ENCODE measurements at places on chromosomes 5 and 9.

DNA sequence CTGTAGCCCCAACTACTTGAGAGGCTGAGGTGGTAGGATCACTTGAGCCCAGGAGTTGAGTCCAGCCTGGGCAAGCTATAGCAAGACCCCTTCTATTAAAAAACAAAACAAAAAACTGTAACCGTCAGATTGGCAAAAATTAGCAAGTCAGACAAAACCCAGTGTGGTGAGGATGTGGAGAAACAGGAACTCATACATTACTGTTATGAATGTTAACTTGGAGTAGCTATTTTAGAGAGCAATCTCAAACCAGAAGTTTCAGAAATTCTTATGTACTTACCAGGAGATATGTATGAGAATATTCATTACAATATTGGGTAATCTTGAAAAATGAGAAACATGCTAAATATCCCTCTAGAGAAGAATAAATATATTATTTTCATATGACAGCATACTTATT lies 120.3 kb downstream of the INVS start:
- no peak for DNase-seq

DNA sequence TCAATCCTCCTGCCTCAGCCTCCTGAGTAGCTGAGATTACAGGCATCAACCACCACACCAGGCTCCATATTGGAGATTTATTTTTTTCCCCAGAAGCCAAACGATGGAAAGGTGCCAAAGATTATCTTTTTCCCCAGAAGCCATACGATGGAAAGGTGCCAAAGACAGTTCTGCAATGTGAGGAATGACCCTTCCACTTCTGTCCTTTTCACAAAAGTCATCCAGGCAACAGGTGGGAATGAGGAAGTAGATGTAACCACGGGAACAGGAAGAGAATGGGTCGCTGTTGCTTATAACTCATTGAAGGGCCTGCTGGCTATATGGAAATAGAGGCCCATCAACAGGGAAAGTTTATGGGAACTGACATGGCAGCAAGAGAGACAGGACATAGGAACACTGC lies 233.7 kb upstream of the MSX2 start:
- no peak for DNase-seq

- DNase-seq, result no peak
Observed at GRCh38 chr9:28866951-28867350, 1293.7 kb upstream of the C9orf72 start.

GRCh38 chr5:77851176-77852067 lies 75.3 kb upstream of the TBCA start:
- DNase-seq, result no peak

DNA sequence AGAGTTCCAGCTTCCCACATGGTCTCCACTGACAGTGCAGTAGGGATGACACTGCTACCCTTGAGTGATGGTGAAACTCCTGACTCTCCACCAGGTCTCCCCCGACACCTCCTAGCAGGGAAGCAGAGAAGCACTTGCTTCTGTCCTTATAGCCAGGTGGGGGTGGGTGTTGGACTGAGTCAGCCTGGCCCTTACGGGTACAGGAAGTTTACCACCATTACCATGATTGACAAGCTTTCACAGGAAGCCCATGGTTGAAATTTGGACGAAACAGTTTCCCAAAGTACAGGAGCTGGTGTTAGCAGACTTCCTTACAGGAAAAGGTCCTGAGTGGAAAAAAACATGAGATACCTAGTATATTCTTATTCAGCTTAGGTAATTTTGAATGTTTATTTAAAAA lies 3.1 kb upstream of the FBXL7 start:
- DNase-seq, result no peak

DNA sequence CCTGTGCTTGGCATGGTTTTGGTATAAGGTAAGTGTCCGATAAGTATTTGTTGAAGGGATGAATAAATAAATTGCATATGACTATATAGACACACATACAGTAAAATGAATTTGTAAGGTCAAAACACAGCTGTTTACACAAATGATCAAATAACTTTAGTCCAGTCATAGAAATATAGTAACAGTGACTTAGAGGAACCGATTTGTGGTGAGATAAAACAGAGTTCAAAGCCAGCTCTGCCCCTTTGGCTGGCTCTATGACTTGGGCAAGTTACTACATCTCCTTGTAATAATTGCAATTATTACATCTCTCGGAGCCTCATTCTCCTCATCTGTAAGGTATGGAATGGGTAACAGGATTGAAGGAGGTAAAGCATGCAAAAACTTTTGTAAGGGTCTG lies 384.0 kb downstream of the PLK2 start:
- no peak for DNase-seq

DNA sequence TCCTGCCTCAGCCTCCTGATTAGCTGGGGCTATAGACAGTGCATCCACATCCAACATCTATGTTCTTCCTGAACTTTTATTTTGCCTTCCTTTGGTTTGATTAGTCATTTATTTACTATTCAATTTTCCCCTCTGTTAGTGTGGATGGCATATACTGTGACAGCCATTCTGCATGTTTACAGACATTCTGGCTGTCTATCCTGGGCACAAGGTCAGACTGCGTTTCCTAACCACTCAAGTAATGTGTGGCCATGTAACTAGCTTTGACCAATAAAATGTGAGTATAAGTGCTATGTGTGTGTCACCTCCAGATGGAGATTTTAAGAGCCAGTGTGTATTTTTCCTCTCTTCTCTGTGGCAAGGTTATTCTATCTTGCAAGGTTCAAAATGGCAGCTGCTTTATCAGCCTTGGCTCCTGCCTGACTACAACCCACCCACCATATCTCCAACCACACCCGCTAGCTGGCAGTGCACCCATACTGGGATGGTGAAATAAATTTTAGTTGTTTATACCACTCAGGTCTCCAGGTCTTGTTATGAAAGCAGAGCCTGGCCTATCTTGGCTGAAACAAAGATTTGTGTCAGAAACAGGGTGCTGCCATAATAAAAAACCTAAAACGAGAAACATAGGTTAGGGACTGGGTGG lies 32.2 kb downstream of the PDE6A start:
- DNase-seq, result no peak

- no peak for DNase-seq
Observed at GRCh38 chr5:2194949-2195348, 312.2 kb upstream of the IRX4 start.

DNA sequence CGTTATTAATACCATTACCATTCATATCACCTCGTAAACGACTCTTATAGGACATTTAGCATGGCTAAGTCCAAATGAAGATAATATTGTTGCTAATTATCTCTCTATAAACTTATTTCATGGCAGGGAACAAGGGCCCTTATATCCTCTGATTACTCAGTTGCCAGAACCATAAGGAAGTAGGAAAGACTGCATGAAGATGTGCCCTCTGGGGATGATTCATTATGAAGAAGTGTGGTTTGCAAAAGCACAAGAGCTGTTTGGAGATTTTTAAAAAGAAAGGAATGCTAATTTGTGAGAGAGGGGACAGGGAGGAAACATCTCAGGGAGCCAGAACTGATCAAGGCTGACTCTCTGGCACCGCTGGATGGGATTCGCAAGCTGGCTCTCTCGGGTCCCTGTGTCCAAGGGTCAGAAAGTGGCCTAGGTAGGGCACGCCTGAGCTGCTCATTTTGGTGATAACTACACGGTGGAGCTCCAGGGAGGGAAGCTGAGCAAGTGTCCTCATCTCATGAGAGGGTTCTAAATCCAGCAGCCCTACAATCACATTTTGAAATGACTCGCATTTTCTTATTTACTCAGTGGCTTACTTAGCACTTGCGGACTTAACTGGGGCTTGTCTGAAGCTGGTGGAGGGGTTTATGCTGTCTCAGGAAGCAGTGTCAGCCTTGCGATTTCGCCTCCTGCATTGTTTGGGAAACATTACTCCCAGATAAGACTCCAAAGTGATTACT lies 136.8 kb downstream of the C5orf15 start:
- no peak for DNase-seq

DNA sequence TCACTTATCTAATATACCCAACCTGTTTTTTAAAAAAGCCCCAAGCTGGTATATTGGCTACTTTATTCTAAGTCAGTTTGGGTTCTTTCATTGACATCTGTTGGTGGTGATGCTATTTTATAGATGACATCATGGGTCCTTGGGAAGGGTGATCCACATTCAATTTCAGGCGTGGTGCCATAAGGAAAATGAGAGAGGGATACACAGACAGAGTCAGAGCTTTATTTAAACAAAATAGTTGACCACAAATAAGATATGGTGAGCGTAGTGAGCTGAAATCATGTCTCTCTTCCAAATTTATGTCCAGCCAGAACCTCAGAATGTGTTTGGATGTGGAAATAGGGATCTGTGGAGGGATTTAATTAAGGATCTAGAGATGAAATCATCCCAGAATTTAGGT lies 302.4 kb downstream of the MAT2B start:
- DNase-seq, result no peak

DNA sequence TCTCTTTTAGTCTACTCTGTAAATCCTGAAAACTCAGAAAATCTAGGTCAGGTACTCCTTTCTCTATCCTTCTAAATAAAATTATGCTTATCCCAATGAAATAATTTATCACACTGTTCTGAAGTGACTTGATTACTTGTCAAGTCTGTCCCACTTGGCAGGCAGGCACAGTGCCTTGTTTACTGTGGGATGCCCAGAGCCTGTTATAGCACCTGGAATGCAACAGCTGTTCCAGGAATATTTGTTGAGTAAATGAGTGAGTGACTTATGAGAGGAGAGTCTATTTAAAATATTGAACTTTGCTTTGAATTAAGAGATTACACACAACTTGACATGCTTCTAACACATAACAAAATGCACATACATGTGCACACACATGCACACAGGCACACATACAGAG lies 130.0 kb downstream of the MPDZ start:
- DNase-seq, result no peak

DNA sequence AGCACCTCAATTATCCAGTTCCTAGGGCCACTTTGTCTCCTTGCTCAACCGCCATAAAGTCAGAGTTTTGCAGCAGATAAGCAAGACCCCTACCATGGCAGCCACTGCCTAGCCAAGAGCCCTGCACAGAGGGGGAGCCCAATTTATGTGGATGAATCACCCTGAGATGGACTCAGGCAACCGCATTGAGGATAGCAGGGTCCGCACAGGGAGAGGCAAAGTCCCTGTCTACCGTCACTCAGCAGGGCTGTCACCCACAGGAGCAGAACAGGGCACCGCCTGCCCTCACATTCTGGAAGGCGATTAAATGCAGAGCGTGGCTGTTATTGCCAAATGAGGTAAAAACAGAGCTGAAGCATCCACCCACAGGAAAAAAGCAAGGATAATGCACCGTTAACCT lies 1.7 kb downstream of the FBP2 start:
- no peak for DNase-seq
